ENCODE measurements at places on chromosomes 12 and 14. TPM values are rescaled to one million over a fixed set of nuclear protein-coding genes. Genes with fewer than 3 reads are reported as not detected.

- no peak overlapping the region for H3K27ac ChIP-seq
- DNase-seq = no peak
- peaks cover 39% of the 10 kb centered on the region for H3K4me1 ChIP-seq
- no peaks in the 10 kb centered on the region for H3K36me3 ChIP-seq
- no peak overlapping the region for H3K4me3 ChIP-seq
- H3K27me3 ChIP-seq = no peaks in the 10 kb centered on the region
Measured at GRCh38 chr14:97116546-97116945, 319.4 kb downstream of the VRK1 start.

DNA sequence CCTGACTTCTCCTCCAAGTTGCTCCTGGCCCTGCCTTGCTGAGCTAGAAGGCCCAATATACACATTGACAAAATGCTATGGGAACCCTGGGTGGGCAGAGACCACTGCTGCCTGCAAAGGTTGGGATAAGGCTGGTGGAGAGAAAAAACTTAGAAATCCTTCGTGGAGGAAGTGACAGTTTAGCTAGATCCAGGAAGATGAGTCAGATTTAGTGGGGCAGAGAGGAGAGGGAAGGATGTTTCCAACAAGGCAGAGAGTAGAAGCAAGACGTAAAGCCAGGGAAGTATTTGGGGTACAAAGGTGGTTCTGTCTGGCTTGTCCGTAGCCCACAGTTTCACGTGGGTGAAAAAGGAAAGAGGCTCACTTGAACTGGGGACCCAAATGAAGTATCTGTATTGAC is 69.0 kb upstream of the CLMN start:
- no peaks in the 10 kb centered on the region for H3K4me1 ChIP-seq
- DNase-seq = no peak
- H3K27me3 ChIP-seq = no peaks in the 10 kb centered on the region
- no peaks in the 10 kb centered on the region for H3K36me3 ChIP-seq

DNA sequence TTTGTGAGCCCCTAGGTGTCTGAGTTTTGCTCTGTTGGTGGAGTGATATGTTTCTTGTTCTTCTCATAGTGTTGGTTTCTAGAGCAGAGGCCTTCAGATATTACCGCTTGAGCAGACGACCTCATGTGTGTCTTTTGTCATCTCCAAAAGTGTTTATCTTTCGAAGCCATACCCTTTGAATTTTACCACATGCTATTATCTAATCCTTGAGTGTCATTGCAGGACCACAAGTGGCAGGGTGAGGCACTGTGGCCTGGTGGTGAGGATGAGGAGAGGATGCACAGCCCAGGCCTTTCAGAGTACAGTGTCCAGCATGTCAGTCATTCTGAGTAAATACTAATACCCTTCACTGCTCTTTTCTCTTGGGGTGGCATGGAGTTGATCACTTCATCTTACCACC is 57.2 kb upstream of the CISTR start:
- H3K36me3 ChIP-seq = no peaks in the 10 kb centered on the region
- H3K4me3 ChIP-seq = no peak overlapping the region
- no peaks in the 10 kb centered on the region for H3K4me1 ChIP-seq
- no peak overlapping the region for H3K27ac ChIP-seq

DNA sequence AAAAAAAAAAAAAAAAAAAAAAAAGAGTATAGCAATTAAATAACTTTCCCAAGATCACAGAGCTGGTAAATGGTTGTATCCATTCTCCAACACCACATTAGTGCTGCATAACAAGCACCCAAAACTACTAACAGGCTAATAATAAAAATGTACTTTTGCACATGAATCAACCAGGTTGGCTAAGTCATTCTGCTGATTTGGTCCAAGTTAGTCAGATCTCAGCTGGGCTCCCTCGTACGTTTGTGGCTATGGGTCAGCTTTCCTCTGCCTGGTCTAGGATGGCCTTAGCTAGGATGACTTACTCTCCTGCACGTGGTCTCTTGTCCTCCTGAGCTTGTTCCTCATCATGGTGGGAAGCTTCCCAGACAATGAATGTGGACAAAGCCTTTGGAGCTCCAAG is 7.9 kb upstream of the PLEKHG6 start:
- H3K4me1 ChIP-seq = no peaks in the 10 kb centered on the region
- H3K27me3 ChIP-seq = no peaks in the 10 kb centered on the region

DNA sequence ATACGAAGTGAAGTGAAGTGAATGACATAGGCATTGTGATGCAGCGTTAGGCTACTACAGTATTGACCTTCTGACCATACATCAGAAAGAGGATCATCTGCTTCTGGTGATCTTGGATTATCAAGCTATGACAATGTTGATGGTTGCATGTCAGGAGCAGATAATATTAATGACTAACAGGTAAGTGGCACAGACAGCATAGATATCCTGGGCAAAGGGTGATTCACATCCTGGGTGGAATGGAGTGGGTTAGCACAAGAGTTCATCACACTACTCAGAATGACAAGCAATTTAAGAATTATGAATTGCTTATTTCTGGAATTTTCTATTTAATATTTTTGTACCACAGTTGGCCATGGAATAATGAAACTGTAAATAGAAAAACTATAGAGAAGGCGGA is 397.9 kb upstream of the ATP2B1 start:
- H3K4me3 ChIP-seq = no peak overlapping the region
- no peaks in the 10 kb centered on the region for H3K4me1 ChIP-seq
- no peak for DNase-seq

ADGRD1 gene
- total RNA-seq = 1.1 TPM

ST8SIA1 gene
- total RNA-seq = 11.4 TPM

Data from CD8-positive, alpha-beta memory T cell (primary cell).